ENCODE measurements at places on chromosomes 12 and 14.

DNA sequence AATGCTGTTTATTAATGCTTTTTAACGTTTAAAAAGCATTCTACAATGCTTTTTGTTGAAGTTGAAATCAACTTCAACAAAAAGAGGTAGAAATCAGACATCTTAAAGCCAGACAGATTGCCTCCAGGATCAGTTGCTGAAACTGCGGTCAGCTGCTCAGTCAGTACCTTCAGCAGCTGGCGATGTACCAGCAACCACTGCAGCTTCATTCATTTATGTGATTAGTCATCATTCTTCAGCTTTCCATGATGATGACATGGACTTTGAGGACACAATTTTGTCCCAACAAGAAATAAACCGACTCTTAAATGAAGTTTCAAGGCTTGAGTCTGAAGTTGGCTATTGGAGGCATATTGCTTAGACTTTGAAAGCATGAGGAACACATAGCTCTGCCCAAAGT is 31.5 kb upstream of the NUAK1 start:
- DNase-seq, result no peak

DNA sequence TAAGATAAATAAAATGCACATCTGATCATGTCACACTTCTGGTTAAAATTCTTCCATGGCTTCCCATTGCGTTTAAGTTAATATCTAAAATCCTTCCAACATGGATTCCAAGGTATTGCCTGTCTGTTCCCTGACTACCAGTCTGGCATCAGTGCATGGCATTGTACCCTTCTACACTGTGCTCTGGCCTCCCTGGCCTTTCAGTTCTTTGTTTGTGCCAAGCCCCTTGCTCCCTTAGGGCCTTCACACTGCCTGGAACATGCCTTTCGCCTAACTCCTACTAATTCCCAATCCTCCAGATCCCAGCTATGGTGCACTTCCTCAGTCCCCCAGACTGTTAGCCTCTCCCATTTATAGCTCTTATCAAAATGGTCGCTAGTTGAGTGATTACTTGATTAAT is 6.3 kb downstream of the CIPC start:
- DNase-seq, result no peak

GRCh38 chr12:123433615-123434014 is 2.9 kb downstream of the RILPL2 start:
- DNase-seq, result no peak

GRCh38 chr12:132144810-132145168 is 532 bp downstream of the NOC4L start:
- DNase-seq, result no peak

- DNase-seq, result peak; percentile 19
Measured at GRCh38 chr14:103522649-103523574, at the start of gene CKB. Gene CKB (minus strand): TSS chr14:103522830. CDS start chr14:103522493, 337 bp downstream.

GRCh38 chr12:119089380-119090013 is 89.2 kb upstream of the HSPB8 start:
- no peak for DNase-seq

GRCh38 chr12:56086096-56086495 is 6.1 kb downstream of the ERBB3 start:
- DNase-seq, result no peak

DNA sequence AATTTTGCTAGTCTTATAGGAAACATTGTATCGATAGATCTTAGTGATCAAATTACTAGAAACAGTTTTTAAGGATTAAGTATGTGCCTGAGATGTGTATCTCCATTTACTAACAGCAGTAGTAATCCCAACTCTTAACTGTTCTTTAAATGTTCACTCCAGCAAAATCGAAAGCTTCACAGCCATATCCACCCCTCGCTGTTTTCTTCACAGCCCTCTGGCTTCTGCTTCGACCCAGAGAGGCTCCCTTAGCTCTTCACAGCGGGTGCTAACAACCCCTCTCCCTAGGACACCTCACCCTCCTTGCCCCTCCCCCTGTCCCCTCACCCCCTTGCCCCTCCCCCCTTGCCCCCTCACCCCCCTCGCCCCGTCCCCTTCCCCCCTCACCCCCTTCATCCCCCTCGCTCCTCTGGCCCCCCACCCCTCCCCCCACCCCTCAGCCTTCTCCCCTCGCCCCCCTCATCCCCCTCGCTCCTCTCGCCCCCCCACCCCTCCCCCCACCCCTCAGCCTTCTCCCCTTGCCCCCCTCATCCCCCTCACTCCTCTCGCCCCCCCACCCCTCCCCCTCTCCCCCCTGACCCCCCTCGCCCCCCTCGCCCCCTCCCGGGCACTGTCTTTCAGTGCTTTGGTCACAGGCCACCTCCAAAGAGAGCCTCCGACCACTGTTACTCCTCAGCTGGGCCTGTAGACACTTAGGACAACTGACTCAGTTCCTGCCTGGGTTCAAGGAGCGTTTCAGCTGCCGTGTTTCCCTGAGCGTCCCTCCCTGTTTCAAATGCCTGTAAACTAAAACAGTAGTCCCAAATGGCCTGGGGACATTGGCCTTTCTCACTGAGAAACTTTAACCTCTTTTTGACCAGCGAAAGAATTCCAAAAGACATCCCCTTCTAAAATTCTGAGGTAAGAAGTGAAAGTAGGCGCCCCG is 46.0 kb upstream of the DYNC1H1 start:
- DNase-seq, result no peak

Data from memory B cell (primary cell).